ENCODE measurements at places on chromosomes 3 and 15.

DNA sequence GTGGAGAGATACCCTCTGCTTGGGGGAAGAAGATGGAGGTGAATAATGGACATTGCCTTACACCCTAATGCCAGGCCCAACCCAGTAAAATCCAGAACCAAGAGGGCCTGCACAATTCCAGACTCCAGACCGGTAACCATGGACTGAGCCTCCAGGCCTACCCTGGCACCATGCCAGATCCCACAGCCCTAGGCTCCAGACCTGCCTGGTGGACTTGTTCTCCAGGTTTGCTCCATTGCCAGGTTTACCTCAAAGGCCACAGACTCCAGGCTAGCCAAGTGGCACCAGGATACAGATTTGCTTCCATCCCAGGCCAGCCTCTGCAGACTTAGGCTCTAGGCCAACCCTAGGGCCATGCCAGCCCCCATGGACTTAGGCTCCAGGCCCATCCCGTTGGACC is 14.0 kb downstream of the PLCH1 start:
- H3K4me3 ChIP-seq = no peak overlapping the region
- no peaks in the 10 kb centered on the region for H3K4me1 ChIP-seq
- DNase-seq = no peak
- H3K27ac ChIP-seq = no peak overlapping the region
- no peaks in the 10 kb centered on the region for H3K27me3 ChIP-seq
- no peaks in the 10 kb centered on the region for H3K36me3 ChIP-seq

DNA sequence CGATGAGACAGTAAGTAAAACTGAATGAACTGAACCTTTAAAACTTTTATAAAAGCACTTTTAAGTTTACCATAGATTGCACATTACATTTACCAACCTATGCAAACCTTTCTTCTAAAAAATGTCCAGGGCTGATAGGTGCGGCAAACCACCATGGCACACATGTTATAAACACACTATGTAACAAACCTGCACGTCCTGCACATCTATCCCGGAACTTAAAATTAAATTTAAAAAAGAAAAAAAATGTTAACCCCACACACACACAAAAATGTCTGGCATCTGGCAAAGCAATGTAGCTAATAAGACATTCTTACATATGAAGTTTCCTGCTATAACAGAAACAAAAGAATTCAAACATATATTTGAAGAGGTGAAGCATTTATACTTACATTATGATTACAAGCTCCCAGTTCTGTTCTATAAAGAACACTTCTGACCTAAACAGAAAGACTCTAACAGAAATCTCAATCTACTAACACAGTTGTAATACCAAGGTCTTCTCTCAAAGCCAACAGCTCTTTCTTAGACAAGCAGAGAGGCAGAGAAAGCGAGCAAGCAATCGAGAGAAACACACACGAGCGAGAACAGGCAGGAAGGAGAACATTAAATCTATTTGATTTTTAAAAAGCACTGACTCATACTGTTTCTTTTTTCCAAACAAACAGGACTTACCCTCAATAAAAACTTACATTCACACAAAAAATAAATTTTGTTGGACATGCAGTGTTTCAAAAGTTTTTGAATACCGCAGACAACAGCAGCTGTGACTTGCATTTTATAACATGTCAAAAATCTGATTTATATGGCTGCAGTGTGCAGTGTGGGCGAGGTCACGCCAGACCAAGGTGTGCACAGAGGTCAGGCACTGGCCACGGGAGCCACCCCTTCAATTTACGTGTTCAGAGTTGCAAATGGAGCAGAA is at the start of gene NRG4:
Gene NRG4, minus strand, starts transcription at position 798 of the 925 bp plus-strand sequence. CDS start 1,194 bp downstream, outside the sequence.
- H3K27me3 ChIP-seq = no peaks in the 10 kb centered on the region
- H3K36me3 ChIP-seq = no peaks in the 10 kb centered on the region
- peak within 1 kb of the TSS; percentile 22 for H3K4me3 ChIP-seq
- DNase-seq = no peak

GRCh38 chr15:57183614-57184344 is 192.5 kb upstream of the CGNL1 start:
- H3K4me1 ChIP-seq = no peaks in the 10 kb centered on the region
- no peaks in the 10 kb centered on the region for H3K27me3 ChIP-seq
- H3K36me3 ChIP-seq = no peaks in the 10 kb centered on the region
- no peak overlapping the region for H3K4me3 ChIP-seq

- H3K4me1 ChIP-seq = no peaks in the 10 kb centered on the region
- no peaks in the 10 kb centered on the region for H3K36me3 ChIP-seq
- no peaks in the 10 kb centered on the region for H3K27me3 ChIP-seq
- DNase-seq = no peak
- no peak overlapping the region for H3K27ac ChIP-seq
Measured at GRCh38 chr3:99012051-99012450, 110.6 kb upstream of the DCBLD2 start.

- H3K27me3 ChIP-seq = no peaks in the 10 kb centered on the region
- H3K36me3 ChIP-seq = no peaks in the 10 kb centered on the region
- no peak for DNase-seq
- H3K4me1 ChIP-seq = no peaks in the 10 kb centered on the region
- no peak overlapping the region for H3K4me3 ChIP-seq
Measured at GRCh38 chr3:158864492-158864891, 62.6 kb downstream of the MFSD1 start.

- no peak overlapping the region for H3K27ac ChIP-seq
- H3K4me1 ChIP-seq = no peaks in the 10 kb centered on the region
- no peak for DNase-seq
Measured at GRCh38 chr3:12894629-12895028, 53.3 kb upstream of the RPL32 start.

- no peaks in the 10 kb centered on the region for H3K36me3 ChIP-seq
- no peaks in the 10 kb centered on the region for H3K4me1 ChIP-seq
- H3K27me3 ChIP-seq = no peaks in the 10 kb centered on the region
- H3K27ac ChIP-seq = no peak overlapping the region
- no peak for DNase-seq
Measured at GRCh38 chr3:54062546-54062945, 59.8 kb upstream of the CACNA2D3 start.

DNA sequence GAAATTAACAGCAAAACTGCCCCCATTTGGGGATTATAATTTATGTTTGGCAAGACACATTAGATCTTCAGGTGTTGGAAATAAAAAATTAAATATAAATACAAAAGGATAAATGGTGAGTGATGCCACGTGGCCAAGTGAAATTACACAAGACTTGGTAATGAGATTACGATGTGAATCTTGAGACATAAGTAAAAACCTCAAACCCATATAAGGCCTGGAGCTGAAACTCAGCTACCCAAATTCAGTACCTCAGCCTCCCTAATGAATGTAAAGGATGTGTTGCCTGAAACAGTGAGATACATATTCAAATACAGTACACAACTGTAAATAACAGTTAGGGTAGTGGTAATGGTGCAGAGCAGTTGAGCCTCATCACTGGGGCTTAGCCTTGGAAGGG is 1146.6 kb downstream of the OTOL1 start:
- no peaks in the 10 kb centered on the region for H3K4me1 ChIP-seq
- no peak overlapping the region for H3K4me3 ChIP-seq
- no peak overlapping the region for H3K27ac ChIP-seq
- H3K36me3 ChIP-seq = no peaks in the 10 kb centered on the region
- no peaks in the 10 kb centered on the region for H3K27me3 ChIP-seq

DNA sequence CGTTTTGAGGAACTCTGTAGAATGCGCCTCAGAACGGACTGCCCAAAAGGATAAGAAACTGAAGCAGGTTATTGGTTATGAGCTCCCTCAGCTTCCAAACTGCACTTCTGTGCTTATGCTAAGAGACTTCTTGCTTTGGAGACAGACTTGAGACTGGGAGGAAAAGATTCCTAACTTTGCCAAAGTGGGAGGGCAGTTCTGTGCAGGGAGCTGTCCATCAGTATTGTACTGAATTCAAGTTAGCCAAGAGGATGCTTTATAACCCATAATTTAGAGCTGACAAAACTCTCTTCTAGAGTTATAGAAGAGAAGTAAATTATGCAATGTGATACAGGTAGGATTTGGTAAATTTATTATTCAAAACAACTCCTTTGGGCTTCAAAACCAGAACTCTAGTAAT is 519.8 kb upstream of the GBE1 start:
- no peak overlapping the region for H3K27ac ChIP-seq
- no peaks in the 10 kb centered on the region for H3K27me3 ChIP-seq
- DNase-seq = no peak
- no peak overlapping the region for H3K4me3 ChIP-seq
- H3K4me1 ChIP-seq = no peaks in the 10 kb centered on the region

DNA sequence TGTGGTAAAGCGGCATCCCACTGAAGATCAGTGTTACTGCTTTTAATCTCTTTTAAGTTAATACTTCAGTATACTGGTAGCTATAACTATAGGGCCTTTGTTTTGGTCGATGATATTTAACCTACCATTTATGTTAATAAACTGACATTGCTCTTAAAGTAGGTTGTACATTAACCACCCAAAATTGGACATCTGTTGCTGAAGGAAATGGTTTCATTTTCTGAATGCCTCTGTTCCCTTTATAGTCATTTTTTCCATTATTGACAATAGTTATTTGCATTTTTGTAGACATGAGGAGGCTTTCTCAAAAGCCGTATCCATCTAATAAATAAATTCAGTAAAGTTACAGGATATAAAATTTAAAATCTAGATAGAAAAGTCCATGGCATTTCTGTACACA is 252.4 kb upstream of the UBE2E1 start:
- no peak overlapping the region for H3K27ac ChIP-seq
- no peak for DNase-seq
- no peaks in the 10 kb centered on the region for H3K4me1 ChIP-seq
- H3K27me3 ChIP-seq = no peaks in the 10 kb centered on the region
- H3K36me3 ChIP-seq = no peaks in the 10 kb centered on the region

- H3K27ac ChIP-seq = no peak overlapping the region
- H3K36me3 ChIP-seq = no peaks in the 10 kb centered on the region
- no peaks in the 10 kb centered on the region for H3K27me3 ChIP-seq
- no peak for DNase-seq
- H3K4me1 ChIP-seq = peaks cover 9% of the 10 kb centered on the region
Measured at GRCh38 chr15:33066584-33066983, 127.9 kb downstream of the FMN1 start.

DNA sequence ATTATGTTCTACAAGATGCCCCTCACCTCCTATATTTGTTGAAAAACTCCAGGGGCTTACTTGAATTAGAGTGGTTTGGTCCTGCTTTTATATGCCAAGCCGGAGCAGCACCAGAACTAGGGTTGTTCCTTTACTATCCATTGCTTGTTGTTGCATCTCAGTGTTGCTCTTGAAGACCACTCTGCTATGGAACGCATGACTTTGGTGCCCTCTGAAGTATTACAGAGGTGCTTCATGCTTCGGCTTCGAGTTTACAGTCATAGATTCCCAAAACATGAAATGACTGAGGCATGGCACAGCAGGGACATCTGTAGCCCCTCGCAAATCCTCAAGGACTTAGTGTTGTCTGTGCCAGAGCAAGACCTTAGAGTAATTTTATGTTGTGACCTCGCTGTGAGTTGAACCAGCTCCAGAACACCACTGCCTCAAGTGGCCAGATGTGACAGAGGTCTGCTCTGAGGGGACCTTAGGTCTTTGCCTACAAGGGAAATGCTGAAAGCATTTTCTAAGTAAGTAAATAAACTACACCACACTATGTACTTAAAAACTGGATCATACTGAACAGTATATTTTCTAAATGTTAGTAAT is 67.2 kb upstream of the SIAH2 start:
- no peaks in the 10 kb centered on the region for H3K36me3 ChIP-seq
- H3K4me1 ChIP-seq = no peaks in the 10 kb centered on the region
- DNase-seq = no peak
- no peaks in the 10 kb centered on the region for H3K27me3 ChIP-seq
- no peak overlapping the region for H3K27ac ChIP-seq

DNA sequence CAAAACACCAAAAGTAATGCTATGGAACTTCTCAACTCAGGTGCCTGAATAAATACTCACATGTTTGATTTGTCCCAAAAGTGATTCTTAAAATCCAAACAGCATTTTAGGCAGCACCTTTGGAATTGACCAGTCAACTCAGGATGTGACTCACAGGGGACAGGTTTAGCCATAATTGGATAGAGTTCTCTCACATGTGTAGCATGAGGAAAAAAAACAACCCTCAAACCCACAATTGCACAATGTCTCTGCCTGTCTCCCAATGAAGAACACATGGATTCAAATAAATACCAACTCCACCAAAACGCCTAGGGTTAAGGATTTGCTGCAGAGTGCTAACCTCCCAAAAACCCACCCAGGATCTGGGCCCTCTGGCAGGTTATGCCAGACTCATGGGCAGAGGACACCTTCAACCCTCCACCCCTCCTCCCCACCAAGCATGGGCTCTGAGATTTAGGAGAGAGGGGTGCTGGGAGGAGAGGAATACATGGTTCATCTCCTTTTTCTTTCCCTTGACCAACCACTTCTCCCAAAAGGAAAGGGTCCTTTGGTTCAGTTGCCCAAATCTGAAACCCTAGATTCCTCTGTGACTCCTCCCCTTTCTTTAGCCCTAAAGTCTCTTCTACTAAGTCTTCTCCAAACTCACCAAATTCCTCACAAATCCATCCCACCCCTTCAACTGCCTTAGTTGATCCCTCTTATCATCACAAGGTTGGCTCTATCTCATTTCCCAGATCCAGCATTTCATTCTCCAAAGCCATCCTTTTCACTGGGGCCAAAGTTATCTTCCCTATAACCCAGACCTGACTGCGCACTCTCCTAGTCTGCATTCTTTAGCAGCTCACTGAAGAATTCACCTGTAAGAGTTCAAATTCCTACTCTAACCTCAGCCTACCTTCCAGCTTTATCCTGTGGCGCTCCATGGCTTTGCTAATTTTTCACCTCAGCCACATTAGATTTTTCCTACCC is 7.7 kb downstream of the RYK start:
- no peaks in the 10 kb centered on the region for H3K36me3 ChIP-seq
- H3K27me3 ChIP-seq = no peaks in the 10 kb centered on the region
- peak; percentile 30 for DNase-seq
- no peak overlapping the region for H3K27ac ChIP-seq
- H3K4me1 ChIP-seq = peaks cover 3% of the 10 kb centered on the region

- H3K4me1 ChIP-seq = no peaks in the 10 kb centered on the region
- H3K27me3 ChIP-seq = no peaks in the 10 kb centered on the region
- no peak overlapping the region for H3K27ac ChIP-seq
- no peak for DNase-seq
Measured at GRCh38 chr3:40895109-40895508, 304.2 kb upstream of the CTNNB1 start.

GRCh38 chr15:56341201-56341600 is 24.0 kb upstream of the TEX9 start:
- H3K4me1 ChIP-seq = no peaks in the 10 kb centered on the region
- H3K27ac ChIP-seq = no peak overlapping the region
- no peaks in the 10 kb centered on the region for H3K27me3 ChIP-seq
